Spinal cord (tissue), 10 donors: ENCODE measurements at places on chromosomes 1 and 21.

- peak; percentile 39 for DNase-seq
These were observed 136.4 kb downstream of the AKT3 start for GRCh38 chr1:243713470-243714186.

DNA sequence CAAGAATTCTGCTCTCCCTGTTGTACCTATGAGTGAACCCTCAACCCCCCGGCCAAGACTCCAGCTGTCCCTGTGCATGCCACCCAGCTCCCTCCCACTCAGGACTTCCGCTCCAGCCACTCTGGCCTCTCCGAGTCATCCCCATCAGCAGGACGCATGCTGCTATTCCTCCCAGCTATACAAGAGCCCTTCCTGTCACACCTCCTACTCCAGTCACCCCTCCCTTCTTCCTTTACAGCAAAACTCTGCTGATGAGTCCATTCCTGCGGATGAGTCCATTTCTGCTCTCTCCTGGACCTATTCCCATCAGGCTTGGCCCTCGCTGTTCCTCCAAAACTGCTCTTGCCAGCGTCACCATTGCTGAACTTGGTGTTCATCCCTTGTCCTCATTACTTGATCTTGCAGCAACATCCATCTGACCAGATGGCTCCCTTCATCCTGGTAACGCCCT lies 42.2 kb downstream of the H3-3A start:
- DNase-seq, result no peak

- DNase-seq, result no peak
These were observed 47.9 kb downstream of the NPHP4 start for GRCh38 chr1:5944154-5944842.

DNA sequence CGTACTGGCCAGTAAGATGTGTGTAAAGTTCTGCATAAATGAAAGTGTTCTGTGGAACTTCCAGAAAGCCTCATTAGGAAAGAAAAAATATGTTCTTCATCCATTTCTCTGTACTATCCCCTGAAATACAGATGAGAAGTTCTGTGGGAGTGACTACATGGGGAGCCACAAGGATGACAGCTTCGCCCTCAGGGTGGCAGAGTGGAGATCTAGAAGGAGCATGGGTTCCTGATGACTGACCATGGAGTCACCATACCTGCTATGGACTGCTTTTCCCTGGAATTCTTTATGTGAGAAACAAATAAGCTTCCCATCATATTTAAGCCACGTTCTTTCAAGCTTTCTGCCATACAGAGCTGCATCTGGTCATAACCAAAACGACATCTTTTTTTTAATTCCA lies 113.9 kb upstream of the RGS1 start:
- no peak for DNase-seq

GRCh38 chr1:31639543-31639942 lies 5.1 kb downstream of the PEF1 start:
- DNase-seq, result no peak

DNA sequence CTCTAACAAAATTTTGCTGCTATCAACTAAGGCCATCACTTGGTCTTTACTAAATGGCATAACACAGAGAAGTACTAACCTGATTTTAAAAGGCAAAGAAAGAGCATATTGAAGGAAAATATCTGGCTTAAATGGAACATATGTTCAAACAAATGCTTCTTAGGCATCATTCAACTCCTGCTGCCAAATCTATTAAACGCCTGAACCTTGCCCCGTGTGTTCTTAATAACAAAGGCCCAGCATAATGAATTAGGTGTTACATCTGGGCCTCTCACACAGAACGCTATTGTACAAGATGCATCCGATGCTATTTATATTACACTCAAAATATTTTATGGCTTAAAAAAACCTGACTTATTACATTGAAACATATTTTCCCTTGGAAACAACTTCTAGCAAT lies 48.4 kb downstream of the B3GALNT2 start:
- no peak for DNase-seq

GRCh38 chr1:47023268-47024140 lies at the start of gene CYP4X1:
CYP4X1 (plus strand) TSS chr1:47023669; CDS start chr1:47023818, 149 bp downstream.
- DNase-seq, result peak; percentile 38

- DNase-seq, result no peak
These were observed 258.3 kb downstream of the FAF1 start for GRCh38 chr1:50701706-50702317.

DNA sequence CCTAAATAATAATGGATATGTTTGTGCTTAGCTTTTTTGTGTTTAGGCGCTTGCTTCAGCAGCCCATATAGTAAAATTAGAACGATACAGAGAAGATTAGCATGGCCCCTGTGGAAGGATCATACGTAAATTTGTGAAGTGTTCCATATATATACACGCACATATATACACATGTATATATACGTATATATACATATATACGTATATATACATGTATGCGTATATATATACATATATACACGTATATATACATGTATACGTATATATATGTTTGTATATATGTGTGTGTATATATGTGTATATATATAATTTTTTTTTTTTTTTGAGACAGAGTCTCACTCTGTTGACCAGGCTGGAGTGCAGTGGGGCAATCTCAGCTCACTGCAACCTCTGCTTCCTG lies 17.4 kb downstream of the SNX27 start:
- DNase-seq, result no peak

- no peak for DNase-seq
These were observed 5.0 kb downstream of the ABCA4 start for GRCh38 chr1:94115900-94116436.
